ENCODE measurements at places on chromosomes 5 and 9. TPM values are rescaled to one million over a fixed set of nuclear protein-coding genes. Genes with fewer than 3 reads are reported as not detected.

DNA sequence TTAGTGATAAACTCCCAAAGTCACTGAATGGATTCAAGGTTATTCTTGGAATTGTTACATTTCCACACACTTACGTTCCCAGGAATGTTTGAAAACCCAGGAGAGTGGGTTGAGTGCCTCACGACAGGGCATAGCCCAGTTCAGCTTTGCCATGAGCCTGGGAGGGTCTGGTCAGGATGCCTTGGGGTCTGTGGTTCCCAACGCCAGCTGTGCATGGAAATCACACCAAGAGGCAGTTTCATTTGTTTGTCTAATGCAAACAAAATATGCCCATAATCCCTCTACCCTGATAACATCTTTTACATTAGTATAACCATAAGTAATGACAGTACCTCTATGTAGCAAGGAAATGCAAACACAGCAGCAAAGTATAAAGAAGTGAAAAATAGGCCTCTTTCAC, 25.3 kb upstream of the MSX2 start:
- ATAC-seq: no peak

DNA sequence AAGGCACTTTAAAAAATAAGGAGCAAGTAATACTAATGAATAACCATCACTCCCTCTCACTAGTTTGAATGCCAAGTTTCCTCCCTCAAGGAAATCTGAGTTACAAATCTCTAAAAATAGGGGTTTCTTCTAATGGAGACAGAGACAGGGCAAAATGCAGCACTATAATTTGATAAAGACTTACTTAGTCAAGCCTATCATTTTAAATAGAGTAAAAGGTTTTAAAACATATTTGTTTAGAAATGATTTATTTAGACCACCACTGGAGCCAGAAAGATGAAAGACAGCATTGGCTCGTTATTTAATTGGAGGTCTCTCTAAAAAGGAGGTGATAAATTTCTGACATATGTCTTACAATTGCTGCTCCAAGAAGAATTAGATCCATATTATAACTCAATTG, 228.7 kb downstream of the TLE1 start:
- no peak for ATAC-seq

GDA gene
- total RNA-seq: not detected

LCN15 gene
- total RNA-seq: not detected

All from activated T-helper 17 cell treated with anti-CD3 and anti-CD28 coated beads, Interleukin-2, amount 50 U/mL, for 72 hours (primary cell).